ENCODE measurements at places on chromosomes 3 and 15. TPM values are rescaled to one million over a fixed set of nuclear protein-coding genes. Genes with fewer than 3 reads are reported as not detected.

Gene CFAP91
- total RNA-seq, result not detected

Gene TM6SF1
- 22.4 TPM for total RNA-seq

Gene CILP
- total RNA-seq, result not detected

Gene CHRFAM7A
- total RNA-seq, result 2.1 TPM

Gene PROS1
- 0.50 TPM for total RNA-seq

Gene ISLR2
- 0.20 TPM for total RNA-seq

Gene RLBP1
- not detected for total RNA-seq

Gene XCR1
- total RNA-seq, result not detected

Gene ATP13A5
- not detected for total RNA-seq

Gene SEMA3G
- total RNA-seq, result 0.38 TPM

Gene PARP15
- total RNA-seq, result 40.6 TPM

Gene RAD51
- 73.0 TPM for total RNA-seq

Gene SLC27A2
- 54.0 TPM for total RNA-seq

Gene CCR3
- 2.0 TPM for total RNA-seq

Gene TMEM212
- not detected for total RNA-seq

Gene CYP11A1
- total RNA-seq, result 0.55 TPM

Gene KIF7
- total RNA-seq, result 2.5 TPM

Gene OXTR
- total RNA-seq, result 1.4 TPM

Gene RAMAC
- 27.8 TPM for total RNA-seq

Gene HESX1
- 0.47 TPM for total RNA-seq

Gene PLSCR2
- not detected for total RNA-seq

Gene RBP2
- not detected for total RNA-seq

Gene HRG
- not detected for total RNA-seq

Gene MYL3
- total RNA-seq, result not detected

Gene TMEM266
- total RNA-seq, result not detected

Gene CKMT1B
- 0.40 TPM for total RNA-seq

Gene SLC28A1
- not detected for total RNA-seq

Gene DNAH1
- total RNA-seq, result 26.5 TPM

Measured in activated CD8-positive, alpha-beta memory T cell treated with anti-CD3 and anti-CD28 coated beads, Interleukin-2, amount 10 ng/mL, durations not matched to agents 7 days and 5 days (primary cell).